ENCODE measurements at places on chromosomes 7 and 10. TPM values are rescaled to one million over a fixed set of nuclear protein-coding genes. Genes with fewer than 3 reads are reported as not detected.

- DNase-seq: no peak
Measured at GRCh38 chr10:46290101-46290886, 3.5 kb downstream of the ANTXRL start.

- DNase-seq: no peak
Measured at GRCh38 chr10:60476451-60476850, 86.8 kb upstream of the ANK3 start.

DNA sequence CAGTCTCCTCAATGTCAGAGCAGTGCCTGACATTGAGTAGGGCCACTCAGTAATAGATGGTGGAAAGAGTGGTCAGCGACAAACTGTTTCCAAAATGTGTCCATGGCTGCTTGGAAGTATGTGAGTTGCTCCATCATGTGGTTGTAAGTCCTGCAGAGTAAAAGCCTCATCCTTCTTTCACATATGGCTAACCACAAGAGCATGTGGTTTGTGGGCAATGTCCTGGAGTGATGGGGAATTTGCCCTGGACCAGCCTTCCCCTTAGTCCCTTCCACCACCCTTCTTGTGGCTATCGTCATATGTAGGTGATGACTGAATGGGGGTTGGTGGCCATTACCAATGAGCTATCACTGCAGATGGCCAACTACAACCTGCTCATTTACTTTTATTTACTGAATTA lies 33.0 kb upstream of the PLXNA4 start:
- no peak for DNase-seq

GRCh38 chr10:86443069-86443468 lies 76.5 kb upstream of the GRID1 start:
- DNase-seq: no peak

- DNase-seq: no peak
Measured at GRCh38 chr7:22419488-22419887, 62.5 kb upstream of the RAPGEF5 start.

DNA sequence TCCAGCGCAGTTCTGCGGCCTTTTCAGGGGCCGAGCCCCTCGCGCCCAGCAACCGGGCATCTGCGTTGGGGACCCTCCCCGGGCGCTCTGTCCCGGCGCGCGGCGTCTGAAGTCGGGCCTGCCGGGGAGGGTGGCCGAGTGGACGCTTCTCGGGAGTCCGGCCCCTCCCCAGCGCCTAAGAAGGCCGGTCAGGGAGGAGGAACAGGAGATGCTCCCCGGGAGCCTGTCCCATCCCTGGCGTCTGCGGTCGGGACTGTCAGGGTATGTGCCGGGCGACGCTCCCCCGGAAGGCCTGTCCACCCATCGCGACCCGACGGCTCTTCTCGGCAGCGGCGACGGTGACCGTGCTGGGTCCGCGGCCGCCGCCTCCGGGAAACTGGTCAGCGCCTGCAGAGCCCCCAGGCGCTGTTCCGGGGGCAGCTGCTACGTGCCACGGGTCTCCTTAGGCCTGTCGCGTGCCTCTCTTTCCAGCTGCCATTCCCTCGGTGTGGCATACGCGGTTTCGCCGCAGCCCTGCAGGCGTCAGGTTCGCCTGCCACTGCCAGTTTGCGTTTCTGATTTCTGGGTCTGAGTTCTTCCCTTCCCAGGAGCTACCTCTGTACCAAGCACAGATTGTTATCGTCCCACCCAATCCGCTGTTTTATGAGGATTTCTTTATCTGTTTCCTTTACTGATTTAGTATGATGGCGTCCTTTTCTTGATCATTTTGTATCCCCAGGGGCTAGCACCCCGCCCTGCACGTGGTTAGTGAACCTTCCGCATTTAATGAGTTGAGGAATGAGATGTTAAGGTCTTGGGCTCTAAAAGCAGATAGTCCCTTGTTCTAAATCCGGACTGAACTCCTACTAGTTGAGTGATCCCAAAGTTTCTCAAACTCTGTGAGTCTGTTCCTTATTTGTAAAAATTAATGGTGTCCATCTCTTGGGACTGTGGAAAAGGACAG lies 782 bp downstream of the IFIT5 start:
- DNase-seq: no peak

ERVW-1 gene
- total RNA-seq: not detected

NCF1 gene
- 0.10 TPM for total RNA-seq

OR9A4 gene
- total RNA-seq: not detected

STAG3 gene
- not detected for total RNA-seq

PI4K2A gene
- total RNA-seq: 26.9 TPM

SLC26A5 gene
- total RNA-seq: not detected

Measured in renal cortical epithelial cell (primary cell).